ENCODE measurements at places on chromosomes 6 and 20. TPM values are rescaled to one million over a fixed set of nuclear protein-coding genes. Genes with fewer than 3 reads are reported as not detected.

Gene GPLD1
- total RNA-seq, result 0.16 TPM

Gene SCGN
- not detected for total RNA-seq

Gene PLCB4
- total RNA-seq, result 0.22 TPM

Gene JPH2
- 11.1 TPM for total RNA-seq

DNA sequence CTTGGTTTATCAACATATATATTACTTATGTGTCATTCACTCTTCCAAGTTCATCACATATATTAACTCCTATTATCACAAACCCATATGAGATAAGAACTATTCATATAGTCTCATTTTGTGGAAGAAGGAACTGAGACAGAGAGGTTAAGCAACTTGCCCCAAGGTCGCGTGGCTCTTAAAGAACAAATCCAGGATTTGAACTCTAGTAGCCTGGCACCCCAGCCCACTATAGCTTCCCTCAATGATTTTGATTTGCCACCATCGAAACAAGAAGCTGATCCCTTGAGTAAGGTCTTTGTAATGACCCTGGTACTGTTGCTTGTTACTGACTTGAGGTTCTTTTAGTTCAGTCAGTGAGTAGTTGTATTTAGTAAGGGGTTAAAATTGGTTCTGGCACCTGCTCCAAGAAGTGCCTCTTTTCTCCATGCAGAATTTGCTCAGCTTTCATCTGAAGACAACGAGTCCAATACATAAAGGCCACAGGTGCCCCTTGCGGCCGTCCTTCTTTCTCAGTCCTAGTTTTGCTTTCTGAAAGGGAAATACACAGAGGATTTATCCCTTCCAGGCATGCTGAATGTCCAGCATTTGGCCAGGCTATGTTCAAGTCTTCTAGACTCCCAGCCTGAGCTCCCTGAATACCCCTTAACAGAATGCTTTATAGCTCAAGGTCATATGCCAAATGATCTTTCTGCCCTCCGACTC is 253.0 kb downstream of the TBC1D7 start:
- no peak for DNase-seq
- H3K36me3 ChIP-seq, result no peaks in the 10 kb centered on the region
- H3K27me3 ChIP-seq, result peaks cover 51% of the 10 kb centered on the region
- H3K4me3 ChIP-seq, result no peak overlapping the region

DNA sequence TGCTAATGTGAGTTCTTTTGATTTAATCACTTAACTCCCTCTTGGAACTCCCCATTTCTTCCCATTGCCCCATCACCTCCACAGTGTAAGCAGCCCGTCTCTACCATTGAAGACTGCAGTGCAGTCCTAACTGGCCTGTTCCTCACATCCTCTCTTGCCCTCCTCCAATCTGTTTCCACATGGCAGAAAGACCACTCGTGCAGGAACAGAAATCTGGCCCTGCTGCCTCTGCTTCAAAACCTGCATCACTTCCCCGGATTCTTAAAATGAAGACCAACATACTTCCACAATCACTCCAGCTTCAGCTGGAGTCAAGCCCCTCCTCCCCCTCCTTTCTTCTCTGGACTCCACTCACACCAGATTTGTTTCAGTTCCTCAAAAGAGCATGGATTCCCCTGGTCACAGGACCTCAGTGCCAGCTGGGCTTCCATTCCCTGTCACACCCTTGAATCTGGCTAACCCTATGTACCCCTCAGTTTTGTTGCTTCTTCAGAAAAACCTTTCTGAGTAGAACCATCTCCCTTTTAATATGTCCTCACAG is 802.3 kb downstream of the MAFB start:
- no peak overlapping the region for H3K27ac ChIP-seq
- no peak for DNase-seq
- no peaks in the 10 kb centered on the region for H3K36me3 ChIP-seq

GRCh38 chr20:13430346-13431002 is 208.3 kb downstream of the TASP1 start:
- peaks cover 18% of the 10 kb centered on the region for H3K36me3 ChIP-seq
- no peaks in the 10 kb centered on the region for H3K4me1 ChIP-seq
- H3K27ac ChIP-seq, result no peak overlapping the region

DNA sequence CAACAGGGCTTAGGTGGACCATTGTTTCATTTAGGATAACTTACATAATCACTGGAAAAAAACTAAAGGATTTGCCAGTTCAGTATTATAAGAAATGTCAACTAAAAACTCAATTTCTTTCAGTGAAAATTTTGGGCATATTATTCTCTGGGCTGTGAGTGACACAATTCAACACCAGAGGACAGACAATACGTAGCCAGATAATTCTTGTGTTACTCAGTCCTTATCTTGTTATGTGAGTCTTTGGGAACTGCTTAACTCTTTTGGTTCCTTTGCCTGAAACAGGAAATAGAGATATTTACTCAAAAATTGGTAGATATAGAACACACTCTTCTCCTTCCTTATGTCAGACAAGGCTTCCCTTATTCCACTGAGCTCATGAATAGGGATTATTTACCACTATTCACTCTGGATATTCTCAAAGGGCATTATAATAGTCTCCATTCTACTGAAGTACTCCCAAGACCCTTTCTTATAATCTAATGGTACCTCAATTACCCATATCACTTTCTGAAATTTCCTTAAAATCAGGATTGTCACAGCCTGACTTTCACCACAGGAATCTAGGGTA is 4.9 kb upstream of the BEND6 start:
- H3K4me1 ChIP-seq, result peaks cover 15% of the 10 kb centered on the region
- H3K27ac ChIP-seq, result no peak overlapping the region
- H3K4me3 ChIP-seq, result no peak overlapping the region
- H3K27me3 ChIP-seq, result no peaks in the 10 kb centered on the region
- H3K36me3 ChIP-seq, result no peaks in the 10 kb centered on the region

GRCh38 chr6:116763048-116763447 is 2.5 kb downstream of the FAM162B start:
- H3K36me3 ChIP-seq, result no peaks in the 10 kb centered on the region
- peaks cover 41% of the 10 kb centered on the region for H3K27me3 ChIP-seq
- H3K4me3 ChIP-seq, result no peak overlapping the region

DNA sequence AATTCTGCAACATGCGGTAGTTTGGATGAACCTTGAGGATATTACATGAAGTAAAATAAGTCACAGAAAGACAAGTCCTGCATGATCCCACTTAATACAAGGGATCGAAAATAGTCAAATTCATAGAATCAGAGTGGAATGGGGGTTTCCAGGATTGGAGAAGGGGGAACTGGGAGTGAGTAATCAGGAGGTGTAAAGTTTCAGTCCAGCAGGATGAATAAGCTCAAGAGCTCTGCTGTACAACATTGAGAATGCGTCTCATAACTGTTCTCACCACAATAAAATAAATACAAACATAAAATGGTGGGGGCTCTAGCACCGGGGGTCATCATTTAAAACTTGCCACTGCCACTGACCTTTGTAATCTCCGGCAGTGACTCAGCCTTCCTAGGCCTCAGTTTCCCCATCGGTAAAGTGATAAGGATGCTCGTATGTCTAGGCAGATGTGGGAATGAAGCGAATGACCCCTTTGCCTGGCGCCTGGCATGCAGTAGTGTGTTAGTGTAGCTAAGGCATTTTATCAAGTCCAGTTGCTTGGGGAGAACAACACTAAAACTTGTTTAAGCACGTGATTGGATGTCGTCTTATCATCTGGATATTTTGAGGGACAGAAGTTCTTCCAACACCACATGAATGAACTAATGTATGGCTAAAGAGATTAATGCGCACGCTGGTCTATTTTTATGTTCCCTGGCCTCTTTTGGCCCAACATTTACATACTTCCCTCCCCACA is 421.1 kb downstream of the QKI start:
- no peak overlapping the region for H3K27ac ChIP-seq
- no peaks in the 10 kb centered on the region for H3K36me3 ChIP-seq
- H3K4me3 ChIP-seq, result no peak overlapping the region
- no peaks in the 10 kb centered on the region for H3K27me3 ChIP-seq

- no peaks in the 10 kb centered on the region for H3K4me1 ChIP-seq
- DNase-seq, result no peak
- no peaks in the 10 kb centered on the region for H3K27me3 ChIP-seq
- H3K36me3 ChIP-seq, result peaks cover 5% of the 10 kb centered on the region
Observed at GRCh38 chr20:24098886-24099285, 110.3 kb upstream of the GGTLC1 start.

DNA sequence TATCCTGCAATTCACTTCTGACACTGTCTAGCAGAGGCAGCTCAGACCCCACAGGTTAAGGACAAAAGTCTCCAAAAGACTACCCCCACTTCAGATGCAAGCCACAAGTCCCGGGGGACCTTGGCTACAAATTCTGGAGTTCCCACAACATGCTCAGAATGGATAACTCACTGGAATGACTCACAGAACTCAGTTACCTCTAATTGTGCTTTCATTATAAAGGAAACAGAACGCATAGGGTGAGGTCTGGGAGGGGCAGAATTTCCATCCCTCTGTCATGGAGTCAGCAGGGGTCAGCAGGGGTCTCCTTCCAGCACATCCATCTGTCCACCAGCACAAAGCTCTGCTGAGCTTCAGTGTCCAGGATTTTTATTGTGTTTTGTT is 184.2 kb downstream of the CDH4 start:
- no peaks in the 10 kb centered on the region for H3K27me3 ChIP-seq
- no peaks in the 10 kb centered on the region for H3K36me3 ChIP-seq
- no peak overlapping the region for H3K27ac ChIP-seq
